ENCODE measurements at places on chromosomes 12 and 14. TPM values are rescaled to one million over a fixed set of nuclear protein-coding genes. Genes with fewer than 3 reads are reported as not detected.

DNA sequence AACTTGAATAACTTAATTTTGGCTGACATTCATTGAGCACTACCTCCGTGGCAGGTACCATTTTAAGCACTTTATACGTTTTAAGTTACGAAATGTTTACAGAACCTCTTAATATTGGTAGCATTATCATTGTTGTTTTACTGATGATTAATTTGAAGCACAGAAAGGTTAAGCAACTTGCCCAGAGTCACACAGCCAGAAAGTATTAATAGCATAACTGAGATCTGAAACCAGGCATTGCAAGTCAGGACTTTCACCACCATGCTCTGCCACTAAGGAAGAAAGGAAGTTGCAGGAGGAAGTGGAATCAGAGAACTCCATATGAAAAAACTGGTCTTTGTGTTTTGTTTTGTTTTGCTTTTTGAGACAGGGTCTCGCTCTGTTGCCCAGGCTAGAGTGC, 28.2 kb upstream of the BCAT1 start:
- no peaks in the 10 kb centered on the region for H3K4me1 ChIP-seq
- H3K36me3 ChIP-seq, result no peaks in the 10 kb centered on the region
- no peak overlapping the region for H3K4me3 ChIP-seq
- H3K27ac ChIP-seq, result no peak overlapping the region
- peaks cover 3% of the 10 kb centered on the region for H3K27me3 ChIP-seq

The GUCY2C gene
- total RNA-seq, result not detected

- peaks cover 27% of the 10 kb centered on the region for H3K36me3 ChIP-seq
- H3K27ac ChIP-seq, result peak within 1 kb of the TSS; percentile 93
- no peaks in the 10 kb centered on the region for H3K27me3 ChIP-seq
- H3K4me3 ChIP-seq, result peak within 1 kb of the TSS; percentile 95
Measured at GRCh38 chr12:124993626-124994436, at the start of gene BRI3BP. BRI3BP (plus strand) TSS chr12:124993645; CDS start chr12:124993791, 146 bp downstream.

The YARS2 gene
- 29.3 TPM for total RNA-seq

DNA sequence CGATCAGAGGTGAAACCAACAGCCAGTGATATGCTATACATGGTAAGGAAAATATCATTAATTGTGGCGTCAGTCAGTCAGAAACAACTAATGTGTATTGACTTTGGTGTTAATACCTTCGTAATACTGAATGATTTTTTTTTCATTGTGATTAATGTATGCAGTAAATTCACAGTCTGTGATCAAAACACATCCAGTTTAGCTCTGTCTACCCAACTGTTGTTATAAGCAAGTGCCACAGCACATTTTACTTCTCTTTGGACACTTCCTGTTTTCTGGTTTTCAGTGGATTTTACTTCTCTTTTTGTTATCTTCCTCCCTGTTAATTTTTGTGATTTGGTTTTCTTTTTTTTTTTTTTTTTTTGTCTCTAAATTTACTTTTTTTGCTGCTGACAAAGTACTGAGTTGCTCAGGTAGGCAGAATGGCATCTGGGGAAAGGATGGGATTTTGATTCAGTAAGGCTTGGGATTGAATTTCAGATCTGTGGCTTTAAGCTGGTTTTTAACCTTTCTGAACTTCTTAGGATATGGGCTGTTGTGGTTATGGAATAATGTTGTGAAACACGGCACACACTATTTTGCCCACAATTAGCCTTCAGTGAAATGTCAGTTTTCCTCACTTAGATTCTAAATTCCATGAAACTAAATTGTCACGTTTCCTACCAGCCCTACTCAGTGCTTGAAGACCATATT, 604 bp downstream of the GLIPR1 start:
- peaks cover 13% of the 10 kb centered on the region for H3K36me3 ChIP-seq
- peaks cover 1% of the 10 kb centered on the region for H3K27me3 ChIP-seq
- DNase-seq, result no peak

DNA sequence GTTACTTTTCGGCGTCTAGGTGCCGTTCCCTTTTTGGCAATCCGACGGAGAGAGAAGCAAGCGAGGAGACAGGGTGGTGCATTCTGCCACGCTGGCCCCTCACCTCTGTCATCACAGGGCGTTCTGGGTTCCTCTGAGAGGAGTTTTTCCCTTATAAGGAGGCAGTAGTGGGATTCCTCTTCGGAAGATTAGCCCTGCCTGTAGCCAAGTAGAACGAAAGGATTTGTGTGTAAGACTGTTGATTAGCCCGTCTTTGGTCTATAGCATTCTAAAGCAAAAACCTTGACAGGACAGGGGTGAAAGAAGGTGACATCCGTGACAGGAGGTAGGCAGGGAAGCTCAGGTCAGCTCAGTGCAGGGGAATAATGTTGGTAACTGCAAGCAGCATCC, 9.1 kb upstream of the NEMF start:
- H3K27ac ChIP-seq, result no peak overlapping the region
- H3K36me3 ChIP-seq, result no peaks in the 10 kb centered on the region
- DNase-seq, result peak; percentile 58
- no peak overlapping the region for H3K4me3 ChIP-seq
- peaks cover 16% of the 10 kb centered on the region for H3K4me1 ChIP-seq

The KITLG gene
- 0.39 TPM for total RNA-seq

DNA sequence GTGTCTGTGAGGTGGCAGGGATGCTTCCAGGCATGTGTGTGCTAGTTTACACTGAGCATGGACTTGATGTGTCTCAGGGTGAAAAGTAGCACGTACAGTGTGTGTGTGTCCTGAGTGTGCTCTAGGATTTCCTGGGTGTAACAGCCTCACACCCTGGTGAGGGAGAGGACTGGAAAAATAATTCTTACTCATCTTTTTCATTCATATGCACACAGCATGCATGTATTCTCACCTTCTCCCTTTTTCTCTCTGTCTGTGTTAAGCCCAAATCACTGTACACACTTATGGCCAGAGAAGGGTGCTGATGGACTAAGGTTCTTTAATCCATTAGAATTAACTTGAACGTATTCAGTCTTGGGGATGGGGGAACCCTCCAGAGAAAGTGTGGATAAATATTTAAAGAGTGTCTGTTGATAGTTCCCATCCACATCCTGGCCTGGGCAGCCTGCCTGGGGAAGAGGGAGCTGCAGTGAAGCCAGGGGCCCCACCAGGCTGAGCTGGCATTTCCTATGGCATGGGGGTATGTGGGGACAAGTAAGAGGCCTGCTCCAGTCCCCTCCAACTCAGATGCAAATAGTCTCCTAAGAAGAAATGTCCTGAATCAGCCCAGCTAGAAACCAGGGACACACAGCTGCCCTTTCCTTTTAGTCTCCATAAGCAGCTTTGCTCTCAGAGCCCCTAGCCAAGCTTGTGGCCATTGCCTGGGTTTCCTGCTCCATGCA, 1.1 kb upstream of the HOXC8 start:
- no peak for DNase-seq
- peaks cover 16% of the 10 kb centered on the region for H3K4me1 ChIP-seq
- H3K36me3 ChIP-seq, result no peaks in the 10 kb centered on the region
- H3K27me3 ChIP-seq, result peaks cover 91% of the 10 kb centered on the region
- no peak overlapping the region for H3K4me3 ChIP-seq
- H3K27ac ChIP-seq, result no peak overlapping the region

The ERP27 gene
- 4.7 TPM for total RNA-seq

DNA sequence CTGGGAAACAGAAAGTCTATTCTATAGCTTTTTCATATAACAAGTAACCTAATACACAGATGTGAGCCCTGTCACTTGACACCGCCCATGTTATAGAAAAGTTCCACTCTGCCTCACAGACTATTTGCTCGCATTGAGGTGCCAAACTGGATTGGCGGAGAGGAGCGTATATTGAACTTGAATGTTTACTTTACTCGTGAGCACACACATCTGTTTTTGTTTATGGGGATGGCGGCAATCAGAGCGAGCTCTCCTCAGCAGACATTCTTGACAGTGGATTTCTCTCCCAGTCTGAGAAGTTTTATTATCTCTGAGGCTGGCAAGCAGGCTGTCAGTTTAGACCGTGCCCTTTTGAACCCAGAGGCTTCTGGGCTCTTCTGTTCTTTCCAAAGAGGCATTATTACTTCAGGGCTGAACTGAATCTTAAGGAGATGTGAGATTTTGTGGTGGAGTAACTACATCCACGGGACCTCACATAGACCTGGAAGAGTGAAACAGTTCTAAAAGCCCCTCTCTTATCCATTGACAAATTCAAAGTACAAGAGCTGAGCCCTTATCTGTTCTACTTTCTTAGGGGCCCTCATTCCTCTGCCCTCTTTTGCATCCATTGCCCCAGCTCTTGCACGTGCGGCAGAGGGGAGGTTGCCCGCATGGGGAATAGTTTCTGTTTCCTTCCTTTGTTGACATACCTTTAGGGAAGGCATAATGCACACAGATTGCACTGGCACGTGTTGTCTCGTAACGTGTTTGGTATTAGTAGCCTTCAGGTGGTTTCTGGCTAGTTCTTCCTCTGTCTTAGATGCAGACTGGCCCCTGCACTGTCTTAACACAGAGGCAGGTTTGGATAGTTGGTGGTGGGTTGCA, 68.2 kb downstream of the DRAM1 start:
- no peaks in the 10 kb centered on the region for H3K36me3 ChIP-seq
- peak overlapping the region; percentile 5 for H3K27ac ChIP-seq
- H3K4me3 ChIP-seq, result no peak overlapping the region
- no peak for DNase-seq

The CD27 gene
- 23.3 TPM for total RNA-seq

DNA sequence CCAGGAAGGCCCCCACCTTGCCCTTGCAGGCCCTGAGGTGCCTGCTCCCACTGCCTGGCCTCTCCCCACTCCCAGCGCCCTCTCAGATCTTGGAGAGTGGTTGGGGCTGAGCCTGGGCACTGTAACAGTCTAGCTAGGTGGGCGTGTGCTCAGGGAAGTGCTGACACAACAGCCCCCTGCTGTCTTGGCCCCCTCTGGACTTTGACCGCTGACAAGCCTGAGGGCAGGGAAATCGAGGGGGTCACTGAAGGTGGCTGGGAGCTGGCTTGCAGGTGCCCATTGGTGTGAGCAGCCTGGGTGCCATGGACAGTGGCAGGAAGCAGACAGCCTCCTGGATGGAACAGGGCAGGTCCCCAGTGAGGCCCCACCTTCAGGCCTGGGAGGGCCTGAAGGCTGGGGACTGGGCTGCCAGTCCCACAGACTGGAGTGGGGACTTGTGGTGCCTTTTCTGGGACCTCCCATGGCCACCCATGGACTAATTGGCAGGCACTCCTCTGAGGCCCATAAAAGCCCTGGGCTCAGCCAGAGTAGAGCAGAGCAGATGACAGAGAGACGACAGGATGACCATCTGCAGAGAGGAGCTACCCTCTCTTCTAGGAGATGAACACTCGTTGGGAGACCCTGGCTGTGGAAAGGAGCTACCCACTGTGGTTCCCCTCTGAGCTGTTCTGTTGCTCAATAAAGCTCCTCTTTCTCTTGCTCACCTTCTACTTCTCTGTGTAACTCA, 158.6 kb upstream of the SLC38A2 start:
- H3K4me1 ChIP-seq, result peaks cover 7% of the 10 kb centered on the region
- DNase-seq, result no peak
- peaks cover 33% of the 10 kb centered on the region for H3K36me3 ChIP-seq
- no peaks in the 10 kb centered on the region for H3K27me3 ChIP-seq
- H3K27ac ChIP-seq, result no peak overlapping the region

The CEBPE gene
- total RNA-seq, result not detected

DNA sequence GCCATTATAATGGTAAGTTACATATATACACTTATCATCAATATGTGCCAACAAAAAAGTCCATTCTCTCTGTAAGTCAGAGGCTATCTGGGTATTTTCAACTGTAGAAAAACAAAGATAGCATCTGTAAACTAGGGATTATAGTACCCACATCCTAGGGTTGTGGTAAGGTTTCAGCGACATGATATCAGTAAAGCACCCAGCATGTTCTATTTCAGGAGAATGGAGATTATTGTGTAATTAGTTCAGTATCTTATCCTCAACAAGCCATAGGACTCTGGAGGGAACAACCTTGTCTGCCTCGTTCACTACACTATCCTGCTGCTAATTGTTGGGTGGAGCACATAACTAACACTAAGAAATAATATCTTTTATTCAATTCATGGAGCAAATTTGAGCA, 19.7 kb upstream of the CKAP4 start:
- peaks cover 38% of the 10 kb centered on the region for H3K4me1 ChIP-seq
- H3K36me3 ChIP-seq, result no peaks in the 10 kb centered on the region
- DNase-seq, result no peak
- no peak overlapping the region for H3K27ac ChIP-seq
- peaks cover 34% of the 10 kb centered on the region for H3K27me3 ChIP-seq
- no peak overlapping the region for H3K4me3 ChIP-seq

GRCh38 chr14:66920196-66920595, 269.0 kb upstream of the GARIN2 start:
- no peaks in the 10 kb centered on the region for H3K27me3 ChIP-seq
- no peak for DNase-seq
- no peak overlapping the region for H3K4me3 ChIP-seq
- no peak overlapping the region for H3K27ac ChIP-seq

The TTC9 gene
- total RNA-seq, result 6.1 TPM

- no peaks in the 10 kb centered on the region for H3K4me1 ChIP-seq
- H3K36me3 ChIP-seq, result no peaks in the 10 kb centered on the region
- no peak overlapping the region for H3K27ac ChIP-seq
- no peak for DNase-seq
- H3K4me3 ChIP-seq, result no peak overlapping the region
- peaks cover 22% of the 10 kb centered on the region for H3K27me3 ChIP-seq
Measured at GRCh38 chr12:113643177-113643974, 171.7 kb upstream of the LHX5 start.

The NRXN3 gene
- total RNA-seq, result 0.07 TPM

DNA sequence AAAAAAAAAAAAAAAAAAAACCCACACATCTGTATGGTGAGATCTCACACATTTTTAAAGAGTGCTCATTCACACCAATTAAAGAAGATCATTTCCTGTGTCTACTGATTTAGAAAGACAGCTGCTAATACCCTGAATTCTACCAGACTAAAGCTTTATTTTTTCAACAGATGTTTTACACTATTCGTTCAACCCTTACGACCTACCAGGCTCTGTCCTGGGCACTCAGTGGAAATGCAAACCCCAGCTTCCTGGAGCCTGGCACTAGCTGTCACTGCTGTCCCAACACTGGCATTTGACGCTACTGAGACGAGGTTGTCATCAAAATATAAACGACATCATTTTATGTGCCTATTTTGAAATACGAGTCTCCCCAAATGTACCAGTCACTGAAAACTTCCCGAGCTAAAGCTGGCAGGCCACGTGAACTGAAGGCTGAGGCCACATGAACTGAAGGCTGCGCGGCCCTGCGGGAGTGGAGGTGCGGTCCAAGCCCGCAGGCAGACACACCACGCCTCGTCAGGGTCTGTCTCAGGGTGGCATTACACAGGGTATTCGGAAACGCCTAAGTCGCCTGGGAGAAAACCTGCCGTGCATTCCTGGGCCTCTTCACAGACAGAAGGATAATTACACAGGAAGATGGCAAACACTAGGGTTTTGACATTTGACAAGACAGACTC, 27.2 kb downstream of the SLC15A4 start:
- H3K4me3 ChIP-seq, result no peak overlapping the region
- no peak for DNase-seq
- no peaks in the 10 kb centered on the region for H3K27me3 ChIP-seq

DNA sequence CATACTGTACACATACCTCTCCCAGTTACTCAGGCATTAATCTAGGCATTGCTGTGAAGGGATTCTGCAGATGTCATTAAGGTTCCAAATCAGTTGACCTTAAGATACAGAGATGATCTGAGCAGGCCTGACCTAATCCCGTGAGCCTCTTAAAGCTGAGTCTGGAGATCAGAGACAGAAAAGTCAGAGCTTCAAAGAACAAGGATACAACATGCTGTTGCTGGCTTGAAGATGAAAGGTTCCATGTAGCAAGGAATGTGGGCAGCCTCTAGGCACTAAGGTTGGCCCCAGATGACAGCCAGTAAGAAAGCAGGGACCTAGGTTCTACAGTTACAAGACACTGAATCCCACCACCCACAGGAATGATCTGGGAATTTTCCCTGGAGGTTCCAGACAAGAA, 81.1 kb downstream of the MAP1LC3B2 start:
- peaks cover 17% of the 10 kb centered on the region for H3K27me3 ChIP-seq
- peaks cover 4% of the 10 kb centered on the region for H3K4me1 ChIP-seq
- no peaks in the 10 kb centered on the region for H3K36me3 ChIP-seq
- no peak for DNase-seq
- H3K4me3 ChIP-seq, result no peak overlapping the region

Measured in activated T-helper 2 cell treated with anti-CD3 and anti-CD28 coated beads, Interferon-gamma antibody, Interleukin-2, Interleukin-4, amounts not matched to agents 10 μg/mL and 5 μg/mL and 100 μg/mL, durations not matched to agents 14 hours and 24 hours and 36 hours (primary cell).